ENCODE measurements at places on chromosomes 4 and X.
A peak's percentile ranks its signal among the peaks of the same experiment; 100 is the strongest.

- no peak for DNase-seq
Measured at GRCh38 chr4:80921441-80921840, 109.1 kb upstream of the BMP3 start.

- DNase-seq, result no peak
Measured at GRCh38 chrX:7272346-7272745, 124.4 kb upstream of the PUDP start.

DNA sequence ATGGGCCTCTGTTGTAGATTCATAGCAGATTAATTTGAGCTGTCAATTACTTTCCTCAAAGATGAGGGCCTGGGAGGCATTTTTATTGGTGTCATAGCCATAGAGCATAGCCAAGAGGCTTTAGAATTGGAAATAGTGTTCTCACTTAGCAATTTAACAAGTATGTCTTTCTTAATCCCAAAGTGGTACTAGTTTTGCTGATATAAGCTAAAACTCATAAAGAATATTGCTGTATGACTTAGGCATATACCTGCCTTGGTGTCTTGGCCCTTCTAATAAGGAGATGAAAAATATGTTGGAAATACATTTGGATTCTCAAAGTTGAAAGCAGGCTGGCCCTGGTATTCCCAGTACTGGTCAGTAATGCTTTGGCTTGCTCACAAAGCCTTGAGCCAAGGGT, 221.5 kb upstream of the CXCL13 start:
- no peak for DNase-seq

DNA sequence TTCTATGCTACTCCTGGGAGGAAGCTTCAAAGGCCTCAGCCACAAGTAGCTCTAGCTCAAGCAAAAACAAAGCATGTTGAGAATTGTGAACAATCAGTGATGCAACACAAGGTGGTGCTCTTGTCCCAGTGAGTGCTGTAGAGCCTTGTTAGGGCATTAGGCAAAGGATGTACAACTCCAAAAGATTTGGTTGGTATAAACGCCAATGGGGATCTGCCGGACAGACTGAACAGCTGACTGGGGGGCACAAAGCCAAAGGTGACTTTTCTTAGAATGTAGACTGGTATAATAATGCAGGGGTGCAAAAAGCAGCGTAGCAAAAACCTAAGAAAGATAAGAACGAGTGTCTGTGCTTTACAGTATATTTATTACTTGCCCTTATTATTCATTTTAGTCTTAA, 62.6 kb upstream of the ALB start:
- DNase-seq, result peak; percentile 48

DNA sequence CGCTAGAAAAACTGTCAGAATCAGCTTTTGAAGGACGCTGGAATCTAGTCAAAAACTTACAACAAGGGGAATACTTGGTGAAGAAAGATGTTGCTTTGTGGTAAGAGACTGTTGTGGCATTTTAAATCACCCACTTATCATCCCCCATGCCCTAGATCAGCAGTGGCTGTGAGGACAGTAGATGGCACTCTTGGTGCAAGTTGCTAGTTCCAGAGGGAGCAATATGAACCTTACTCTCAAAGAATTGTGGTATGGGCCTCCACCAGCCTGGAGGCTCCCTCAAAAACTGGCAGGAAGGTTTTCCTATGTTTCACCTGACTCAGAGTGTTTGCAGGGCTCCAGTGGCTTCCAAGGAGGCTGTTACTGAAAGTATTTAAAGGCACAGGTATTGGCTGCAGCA, 37.7 kb upstream of the SLC16A2 start:
- peak; percentile 56 for DNase-seq

GRCh38 chr4:114264877-114265291, 285.4 kb upstream of the ARSJ start:
- DNase-seq, result no peak

- DNase-seq, result no peak
Measured at GRCh38 chr4:123825596-123826291, 429.1 kb downstream of the SPRY1 start.

GRCh38 chrX:1300449-1300848, 31.8 kb downstream of the CSF2RA start:
- no peak for DNase-seq

DNA sequence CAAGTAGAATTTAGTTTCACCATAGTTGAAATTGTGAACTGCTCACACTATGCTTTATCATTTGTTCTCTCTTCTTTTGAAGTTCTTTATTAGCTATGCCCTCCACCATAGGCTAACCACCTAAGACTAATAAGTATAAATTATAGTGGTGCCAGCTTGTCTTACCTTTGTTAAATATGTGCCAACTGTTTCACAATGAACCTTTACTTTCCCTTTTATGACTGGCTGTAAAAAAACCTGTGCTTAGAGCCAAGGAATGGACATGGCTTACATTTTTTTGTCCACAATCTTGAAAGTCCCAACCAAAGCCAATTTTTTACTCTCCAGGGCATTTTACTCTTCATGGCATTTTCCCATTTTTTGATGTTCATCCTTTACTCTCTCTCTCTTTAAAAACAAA, 123.5 kb upstream of the LEF1 start:
- DNase-seq, result no peak

- DNase-seq, result peak; percentile 7
Measured at GRCh38 chrX:79367907-79368306, 773 bp upstream of the ITM2A start.

- DNase-seq, result peak; percentile 44
Measured at GRCh38 chr4:83618991-83619645, 83.2 kb downstream of the GPAT3 start.

DNA sequence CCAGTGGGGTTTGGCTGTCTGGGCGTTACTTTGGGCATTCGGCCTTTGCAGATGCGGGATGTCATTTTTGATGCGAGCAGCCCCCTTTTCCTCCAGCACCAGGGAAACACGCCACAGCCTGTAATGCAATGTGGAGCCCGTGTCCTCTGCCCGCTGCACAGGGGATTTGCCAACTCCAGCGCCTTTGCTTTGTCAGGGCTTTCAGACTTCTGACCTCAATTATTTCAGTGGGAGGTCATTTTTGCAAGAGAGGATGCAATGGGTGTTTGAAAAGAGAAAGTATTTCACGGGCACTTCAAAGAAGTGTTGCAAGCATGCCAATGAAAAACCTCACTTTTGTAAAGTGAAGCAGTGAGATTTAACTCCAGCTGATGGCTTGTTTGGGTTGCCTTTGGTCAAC, 11.5 kb downstream of the CLCN4 start:
- no peak for DNase-seq

GRCh38 chr4:153438916-153439756, 27.0 kb upstream of the TMEM131L start:
- no peak for DNase-seq

GRCh38 chrX:68988865-68989264, 160.0 kb downstream of the EFNB1 start:
- no peak for DNase-seq

- DNase-seq, result no peak
Measured at GRCh38 chr4:109078724-109079123, 223.7 kb downstream of the COL25A1 start.

GRCh38 chr4:68907245-68907644, 44.4 kb downstream of the UGT2A3 start:
- DNase-seq, result no peak

GRCh38 chr4:183257808-183258207, 62.3 kb downstream of the CLDN22 start:
- DNase-seq, result no peak

DNA sequence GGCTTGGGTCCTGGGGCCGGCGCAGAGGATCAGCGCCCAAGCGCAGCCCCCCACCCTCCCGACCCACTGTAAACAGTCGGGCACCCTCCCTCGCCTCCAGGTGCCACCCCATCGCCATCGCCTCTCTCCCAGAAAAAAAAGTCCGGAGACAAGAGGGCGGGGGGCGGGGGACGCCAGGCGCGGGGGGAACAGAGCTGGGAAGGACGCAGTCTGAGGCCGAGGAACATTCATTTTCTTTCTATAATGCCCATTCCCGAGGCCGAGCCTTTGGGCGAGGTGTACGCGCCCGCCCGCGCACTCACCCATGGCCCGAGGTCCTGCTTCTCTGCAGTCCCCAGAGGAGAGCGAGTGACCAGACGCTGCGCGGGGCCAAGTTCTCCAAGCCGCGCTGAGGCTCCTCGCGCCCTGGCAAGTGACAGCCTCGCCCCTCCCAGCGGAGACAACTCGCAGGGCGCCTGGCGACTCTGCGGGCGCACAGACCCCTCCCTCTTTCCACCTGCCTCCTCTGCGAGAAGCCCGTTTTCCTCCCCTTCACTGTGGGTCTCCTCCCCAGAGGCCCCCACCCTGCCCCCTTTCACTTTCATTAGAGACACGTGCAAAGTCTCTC, 63.5 kb upstream of the WDR17 start:
- peak; percentile 4 for DNase-seq

GRCh38 chr4:141121101-141121500, 12.2 kb downstream of the RNF150 start:
- no peak for DNase-seq

- no peak for DNase-seq
Measured at GRCh38 chrX:120462370-120462769, 6.7 kb downstream of the LAMP2 start.

DNA sequence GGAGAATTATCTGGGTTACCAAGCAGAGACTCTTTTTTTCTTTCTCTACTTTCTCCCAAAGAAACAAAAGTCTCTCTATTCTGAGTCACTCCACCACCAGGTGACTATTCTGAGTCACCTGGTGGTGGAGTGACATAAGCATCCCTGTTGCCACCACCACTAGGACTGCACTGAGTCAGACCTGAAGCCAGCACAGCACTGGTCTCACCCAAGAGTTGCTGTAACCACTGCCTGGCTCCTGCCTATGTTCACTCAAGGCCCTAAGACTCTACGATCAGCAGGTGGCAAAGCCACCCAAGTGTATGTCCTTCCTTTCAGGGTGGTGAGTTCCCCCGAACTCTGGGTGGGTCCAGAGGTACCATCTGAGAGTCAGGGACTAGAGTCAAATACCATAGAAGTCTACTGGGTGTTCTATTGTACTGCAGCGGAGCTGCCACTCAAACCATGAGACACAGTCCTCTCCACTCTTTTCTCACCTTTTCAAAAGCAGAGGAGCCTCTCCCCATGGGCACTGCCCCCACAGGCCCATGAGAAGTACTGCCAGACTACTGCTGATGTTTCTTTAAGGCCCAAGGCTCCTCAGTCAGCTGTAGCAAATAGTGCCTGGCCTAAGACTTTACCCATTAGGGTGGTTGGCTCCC, 209.6 kb upstream of the IRS4 start:
- DNase-seq, result no peak

- DNase-seq, result no peak
Measured at GRCh38 chr4:18039113-18039512, 17.6 kb upstream of the LCORL start.

DNA sequence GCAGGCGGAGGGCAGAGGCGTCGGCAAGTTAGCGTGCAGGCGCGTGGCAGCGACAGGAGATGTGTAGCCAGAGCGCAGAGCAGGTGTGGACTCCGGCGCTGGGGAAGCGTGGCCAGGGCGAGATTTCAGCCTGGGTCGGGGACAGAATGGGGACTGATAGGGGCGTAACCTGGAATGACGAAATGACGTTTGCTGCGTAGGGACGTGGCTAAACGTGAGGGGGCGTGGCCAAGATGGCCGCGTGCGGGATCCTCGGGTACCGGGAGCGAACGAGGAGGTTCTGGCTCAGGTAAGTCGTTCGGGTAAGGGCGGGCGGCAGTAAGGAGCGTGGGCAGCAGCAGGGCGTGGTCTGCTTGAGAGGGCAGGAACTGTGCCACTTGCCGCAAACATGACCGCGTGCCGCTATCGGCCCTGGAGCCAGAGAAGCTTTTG, 10.9 kb upstream of the CLTRN start:
- DNase-seq, result no peak

DNA sequence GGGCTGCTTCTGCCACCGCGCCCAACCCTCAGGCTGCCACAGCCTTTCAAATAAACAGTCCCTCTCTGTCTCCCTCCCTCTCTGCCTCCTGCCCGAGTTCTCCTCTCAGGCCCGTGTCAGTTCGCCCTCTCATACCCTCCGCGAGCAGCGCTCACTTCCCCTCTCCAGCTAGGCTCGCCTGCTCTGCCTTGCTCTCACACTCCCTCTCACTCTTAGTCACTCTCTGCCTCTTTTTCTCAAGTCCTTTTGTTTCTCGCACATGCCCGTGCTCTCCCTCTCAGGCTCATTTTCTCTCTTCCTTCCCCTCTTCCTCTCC, 3.2 kb downstream of the EFNB1 start:
- peak; percentile 80 for DNase-seq

GRCh38 chrX:46561824-46562657, 11.5 kb upstream of the CHST7 start:
- DNase-seq, result no peak

DNA sequence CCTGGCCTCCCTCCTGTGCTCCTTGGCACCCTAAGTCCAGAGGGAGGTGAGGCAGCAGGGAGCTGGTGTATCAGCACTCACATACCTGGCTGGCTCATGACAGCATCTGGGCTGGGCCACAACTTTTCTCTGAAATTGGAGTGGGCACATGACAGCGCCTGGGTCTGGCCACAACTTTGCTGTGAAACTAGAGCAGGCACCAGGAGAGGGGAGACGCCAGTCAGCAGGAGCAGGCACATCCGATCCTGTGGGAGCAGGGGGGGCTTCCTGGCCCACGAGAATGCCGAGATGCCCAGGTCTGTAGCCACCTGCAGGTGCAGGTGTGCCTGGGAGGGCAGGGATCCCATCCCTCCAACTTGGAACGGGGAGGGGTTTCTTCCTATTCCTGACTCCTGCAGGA, 69.7 kb upstream of the PPP3CA start:
- DNase-seq, result no peak

DNA sequence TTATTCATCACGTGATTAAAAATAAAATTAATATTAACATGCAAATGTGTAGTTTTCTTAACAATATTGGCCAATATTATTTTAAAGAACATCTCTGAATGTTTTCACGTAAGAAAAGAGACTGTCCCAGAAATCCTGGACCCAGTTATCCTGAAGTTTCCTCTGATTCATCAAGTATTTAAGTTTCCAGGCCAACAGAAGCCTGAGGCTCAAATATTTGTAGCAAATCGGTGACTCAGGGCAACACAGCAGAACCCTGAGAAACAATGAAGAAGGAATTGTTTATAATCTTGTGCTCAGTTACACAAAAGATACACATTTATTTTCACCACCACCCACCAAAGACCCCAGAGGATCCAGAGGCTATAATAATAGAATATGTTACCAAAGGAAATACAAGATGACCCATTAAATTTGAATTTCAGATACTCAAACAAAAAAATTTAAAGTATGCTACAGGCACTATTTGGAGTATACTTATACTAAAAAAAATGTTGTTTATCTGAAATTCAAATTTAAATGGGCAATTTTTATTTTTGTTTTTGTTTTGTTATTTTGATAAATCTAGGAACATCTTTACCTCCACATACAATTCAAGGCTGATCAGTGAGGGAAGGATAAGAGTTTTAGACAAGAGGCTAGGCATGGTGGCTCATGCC, 33.9 kb upstream of the SLC7A11 start:
- no peak for DNase-seq

DNA sequence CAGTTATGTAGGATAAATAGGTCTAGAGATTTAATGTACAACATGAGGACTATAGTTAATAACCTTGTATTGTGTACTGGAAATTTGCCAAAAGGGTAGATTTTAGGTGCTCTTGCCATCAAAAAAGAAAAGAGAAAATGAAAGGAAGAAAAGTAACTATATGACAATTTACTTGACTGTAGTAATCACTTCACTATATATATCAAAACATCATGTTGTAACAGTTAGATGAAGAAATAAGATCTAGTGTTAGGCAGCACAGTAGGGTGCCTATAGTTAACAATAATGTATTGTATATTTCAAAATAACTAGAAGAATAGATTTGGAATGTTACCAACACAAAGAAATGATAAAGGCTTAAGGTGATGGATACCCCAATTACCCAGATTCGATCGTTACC, 35.9 kb upstream of the AP1S2 start:
- DNase-seq, result no peak

GRCh38 chr4:67721770-67722597, 21.0 kb upstream of the UBA6 start:
- peak; percentile 41 for DNase-seq

- no peak for DNase-seq
Measured at GRCh38 chr4:176453079-176453478, 133.3 kb downstream of the SPCS3 start.
